ENCODE measurements at places on chromosomes 1 and 21.

DNA sequence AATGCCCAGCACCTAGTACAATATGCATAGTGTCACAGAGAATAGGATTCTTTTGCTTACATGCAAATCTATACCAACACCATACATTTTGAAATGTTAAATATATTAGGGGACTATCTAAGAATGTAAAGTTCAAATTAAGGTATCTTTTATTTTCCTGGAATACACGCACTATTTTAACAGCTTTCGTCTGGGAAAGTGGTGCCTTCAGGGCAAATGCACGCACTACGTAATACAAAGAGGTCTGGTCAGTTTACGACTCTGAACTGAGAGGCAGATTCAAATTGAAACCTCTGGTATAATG lies 931 bp downstream of the FUBP1 start:
- peak overlapping the region; percentile 96 for H3K27ac ChIP-seq
- H3K4me3 ChIP-seq, result peak overlapping the region; percentile 70
- peaks cover 14% of the 10 kb centered on the region for H3K4me1 ChIP-seq
- DNase-seq, result no peak

- DNase-seq, result no peak
- no peaks in the 10 kb centered on the region for H3K36me3 ChIP-seq
- H3K4me3 ChIP-seq, result no peak overlapping the region
- H3K4me1 ChIP-seq, result peaks cover 3% of the 10 kb centered on the region
- no peak overlapping the region for H3K27ac ChIP-seq
- H3K27me3 ChIP-seq, result no peaks in the 10 kb centered on the region
These were observed 13.5 kb upstream of the MYOM3 start for GRCh38 chr1:24125456-24125855.

- H3K27me3 ChIP-seq, result no peaks in the 10 kb centered on the region
- no peak overlapping the region for H3K4me3 ChIP-seq
- no peak for DNase-seq
These were observed 3.7 kb downstream of the E2F2 start for GRCh38 chr1:23527366-23527765.

GRCh38 chr1:100438789-100439188 lies 86.5 kb downstream of the CDC14A start:
- no peaks in the 10 kb centered on the region for H3K27me3 ChIP-seq
- DNase-seq, result no peak
- no peak overlapping the region for H3K4me3 ChIP-seq

DNA sequence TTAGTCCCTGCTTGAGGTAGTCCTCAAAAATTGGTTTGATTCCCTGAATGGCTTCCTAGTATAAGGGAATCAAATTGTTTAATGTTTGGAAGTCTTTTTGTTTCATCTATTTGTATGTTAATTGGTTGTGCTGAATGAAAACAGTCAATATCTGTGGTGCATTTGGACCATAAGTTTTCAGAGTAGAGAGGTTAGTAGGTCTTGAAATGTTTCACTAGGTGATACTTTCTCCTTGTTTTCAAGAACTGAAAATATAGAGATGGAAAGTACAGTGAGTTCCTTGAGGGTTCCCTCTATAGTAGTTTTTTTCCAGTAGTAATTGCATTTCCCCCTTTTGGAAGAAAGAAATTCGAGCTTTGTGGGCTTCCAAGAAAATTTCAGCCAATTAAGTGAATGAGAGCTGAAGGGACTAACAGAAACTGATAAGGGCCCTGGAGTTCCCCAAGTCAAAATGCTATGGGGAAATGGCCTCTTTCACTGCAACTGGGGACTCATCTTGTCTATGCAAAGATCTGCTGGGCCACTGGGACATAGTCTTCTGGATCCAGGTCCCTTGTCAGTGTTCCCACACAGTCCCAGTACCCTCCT lies 18.6 kb upstream of the CEP350 start:
- H3K36me3 ChIP-seq, result no peaks in the 10 kb centered on the region
- no peak overlapping the region for H3K4me3 ChIP-seq
- H3K4me1 ChIP-seq, result no peaks in the 10 kb centered on the region
- no peak for DNase-seq
- H3K27ac ChIP-seq, result no peak overlapping the region

DNA sequence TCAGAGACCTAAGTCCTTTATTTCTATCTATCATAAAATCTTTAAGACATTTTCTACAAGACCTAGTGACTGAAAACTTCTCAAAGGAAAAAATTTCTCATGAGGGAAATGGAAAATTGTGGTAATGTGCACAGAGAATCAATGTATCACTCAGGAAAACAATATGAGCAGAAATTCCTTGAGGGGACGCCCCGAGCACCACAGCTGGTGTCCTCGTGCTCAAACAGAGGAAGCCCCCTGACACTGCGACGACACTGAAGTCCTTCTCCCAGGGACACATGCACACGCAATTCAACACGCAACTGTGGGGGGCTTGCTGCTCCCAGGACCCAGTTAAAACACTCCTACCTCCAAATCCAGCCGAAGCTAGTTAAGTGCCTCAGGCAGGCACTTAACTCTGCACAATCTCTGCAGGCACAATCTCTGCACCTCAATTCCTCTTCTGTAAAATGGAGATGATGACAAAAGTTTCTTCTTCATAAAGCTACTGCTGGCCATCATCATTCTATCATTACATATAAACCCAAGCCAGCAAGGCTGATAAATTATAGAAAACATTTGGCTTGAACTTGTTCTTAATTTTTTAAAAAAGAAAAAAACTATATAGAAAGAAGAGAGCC lies 16.0 kb downstream of the ZBTB17 start:
- DNase-seq, result no peak
- no peaks in the 10 kb centered on the region for H3K4me1 ChIP-seq
- H3K27ac ChIP-seq, result no peak overlapping the region
- no peak overlapping the region for H3K4me3 ChIP-seq
